ENCODE measurements at places on chromosomes 13 and 19.

- DNase-seq, result no peak
Measured at GRCh38 chr13:78325585-78325984, 277.8 kb downstream of the POU4F1 start.

DNA sequence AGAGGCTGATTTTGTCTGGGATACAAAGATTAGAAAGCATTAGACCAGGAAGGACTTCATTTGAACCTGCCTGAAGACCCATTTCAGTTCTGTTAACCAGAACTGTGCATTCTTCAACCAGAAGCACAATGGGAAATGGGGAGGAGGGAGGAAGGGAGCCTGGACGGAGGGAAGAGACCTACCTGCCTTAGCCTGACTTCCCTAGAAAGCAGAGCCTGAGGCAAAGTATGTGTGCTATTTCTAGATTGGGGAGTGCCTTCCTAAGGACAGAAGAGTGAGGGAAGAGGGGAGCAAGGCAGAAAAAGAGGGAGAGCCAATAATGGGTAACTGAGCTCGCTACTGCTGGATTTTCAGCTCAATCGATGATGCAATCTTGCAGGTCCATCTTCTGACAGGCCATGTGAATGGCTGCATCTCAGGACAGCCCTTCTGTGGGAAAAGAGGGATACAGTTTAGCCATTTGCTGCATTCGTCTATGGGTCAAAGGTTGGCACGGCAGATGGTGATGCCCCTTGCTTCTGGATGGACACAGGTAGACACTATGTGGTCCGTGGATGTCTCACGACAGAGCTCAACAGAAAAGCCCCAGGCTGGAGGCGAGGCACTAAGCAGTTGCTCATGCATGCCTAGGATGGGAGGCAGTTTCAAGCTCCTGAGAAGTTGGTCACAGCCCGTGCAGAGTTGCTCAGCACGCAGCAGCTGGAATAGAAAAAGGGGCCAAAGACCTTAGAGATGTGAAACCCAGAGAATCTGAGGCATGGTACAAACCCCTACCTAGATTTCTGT, 78.8 kb upstream of the UBL3 start:
- no peak for DNase-seq

GRCh38 chr19:30891051-30891450, 458.2 kb downstream of the TSHZ3 start:
- no peak for DNase-seq

DNA sequence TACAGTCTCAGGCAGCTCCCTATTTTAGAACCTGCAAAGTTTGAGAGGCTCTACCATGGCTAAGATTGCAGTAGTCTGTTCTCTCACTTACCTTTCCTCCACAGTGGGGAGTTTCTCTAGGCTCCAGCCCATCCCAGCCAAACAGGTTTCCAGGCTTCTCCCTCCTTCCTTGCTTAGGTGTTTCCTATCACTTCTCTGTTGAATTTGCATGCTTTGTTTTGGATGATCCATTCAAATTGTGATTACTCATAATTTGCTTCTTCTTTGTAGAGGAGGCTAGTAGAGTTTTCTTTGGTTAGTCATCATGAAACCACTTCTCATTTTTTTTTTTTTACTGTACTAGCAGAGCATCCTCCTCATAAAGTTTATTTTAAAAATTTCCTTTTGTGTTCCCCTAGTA, 1242.2 kb upstream of the MIR17HG start:
- DNase-seq, result no peak

DNA sequence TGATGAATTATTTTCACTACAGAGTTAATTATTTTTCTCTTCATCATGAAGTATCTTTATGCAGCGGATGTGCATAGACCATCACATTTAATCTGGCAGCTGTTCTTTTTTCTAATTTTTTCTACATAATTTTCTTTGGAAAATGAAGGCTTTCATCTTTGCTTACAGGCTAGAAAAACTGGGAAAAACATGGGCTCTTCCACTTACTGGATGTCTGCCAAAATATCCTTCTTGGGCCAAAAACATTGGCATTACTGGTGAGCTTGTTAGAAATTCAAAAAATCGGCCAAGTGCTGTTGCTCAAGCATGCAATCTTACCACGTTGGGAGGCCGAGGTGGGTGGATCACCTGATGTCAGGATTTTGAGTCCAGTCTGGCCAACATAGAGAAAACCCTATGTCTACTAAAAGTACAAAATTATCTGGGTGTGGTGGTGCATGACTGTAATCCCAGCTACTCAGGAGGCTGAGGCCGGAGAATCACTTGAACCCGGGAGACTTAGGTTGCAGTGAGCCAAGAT, 176.8 kb downstream of the ZNF737 start:
- DNase-seq, result no peak

GRCh38 chr19:54231077-54231931, 8.5 kb upstream of the LILRB3 start:
- DNase-seq, result peak; percentile 61

DNA sequence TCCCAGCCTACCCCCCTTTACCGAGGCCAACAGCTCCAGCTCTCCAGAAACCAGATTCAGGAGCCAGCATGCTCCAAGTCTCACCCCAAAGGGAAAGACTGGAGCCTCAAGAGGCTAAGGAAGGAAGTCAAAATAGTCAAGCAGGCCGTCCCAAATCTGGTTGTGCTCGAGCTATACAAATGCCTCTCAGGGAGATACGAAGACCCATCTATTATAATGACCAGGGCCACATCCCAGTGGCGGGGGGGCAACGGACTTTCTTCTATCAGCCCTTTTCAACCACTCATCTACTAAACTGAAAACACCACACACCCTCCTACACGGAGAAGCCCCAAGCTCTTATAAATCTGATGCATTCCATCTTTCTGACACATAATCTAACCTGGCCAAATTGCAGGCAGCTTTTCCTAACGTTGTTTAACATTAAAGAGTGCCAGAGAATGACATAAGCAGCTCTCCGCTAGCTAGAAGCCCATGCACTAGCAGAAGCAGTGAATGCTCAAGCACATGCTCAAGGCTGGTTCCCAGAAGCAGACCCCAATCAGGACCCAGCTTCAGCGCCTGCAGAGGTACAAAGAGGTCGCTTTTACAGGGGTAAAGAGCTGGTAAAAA, 104.6 kb upstream of the ZNF98 start:
- no peak for DNase-seq

DNA sequence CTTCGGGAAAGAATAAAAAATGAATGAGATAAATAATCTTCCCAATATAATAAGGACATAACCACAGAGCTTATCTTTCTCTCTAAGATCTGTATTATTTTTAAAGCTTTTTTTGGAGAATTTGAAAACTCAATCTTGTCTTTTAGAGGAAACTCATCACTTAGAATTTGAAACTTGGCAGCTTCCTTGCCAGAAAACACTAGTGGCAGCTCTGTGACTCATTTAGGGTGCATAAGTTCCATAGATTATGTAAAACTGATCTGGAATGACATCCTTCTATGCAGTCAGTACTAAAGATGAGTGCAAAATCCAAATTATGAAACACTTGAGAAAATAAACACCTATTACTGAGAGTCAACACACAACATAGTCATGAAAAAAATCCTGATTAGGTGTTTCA, 848.0 kb downstream of the DACH1 start:
- no peak for DNase-seq

- no peak for DNase-seq
Measured at GRCh38 chr13:93689333-93689732, 462.7 kb downstream of the GPC6 start.

DNA sequence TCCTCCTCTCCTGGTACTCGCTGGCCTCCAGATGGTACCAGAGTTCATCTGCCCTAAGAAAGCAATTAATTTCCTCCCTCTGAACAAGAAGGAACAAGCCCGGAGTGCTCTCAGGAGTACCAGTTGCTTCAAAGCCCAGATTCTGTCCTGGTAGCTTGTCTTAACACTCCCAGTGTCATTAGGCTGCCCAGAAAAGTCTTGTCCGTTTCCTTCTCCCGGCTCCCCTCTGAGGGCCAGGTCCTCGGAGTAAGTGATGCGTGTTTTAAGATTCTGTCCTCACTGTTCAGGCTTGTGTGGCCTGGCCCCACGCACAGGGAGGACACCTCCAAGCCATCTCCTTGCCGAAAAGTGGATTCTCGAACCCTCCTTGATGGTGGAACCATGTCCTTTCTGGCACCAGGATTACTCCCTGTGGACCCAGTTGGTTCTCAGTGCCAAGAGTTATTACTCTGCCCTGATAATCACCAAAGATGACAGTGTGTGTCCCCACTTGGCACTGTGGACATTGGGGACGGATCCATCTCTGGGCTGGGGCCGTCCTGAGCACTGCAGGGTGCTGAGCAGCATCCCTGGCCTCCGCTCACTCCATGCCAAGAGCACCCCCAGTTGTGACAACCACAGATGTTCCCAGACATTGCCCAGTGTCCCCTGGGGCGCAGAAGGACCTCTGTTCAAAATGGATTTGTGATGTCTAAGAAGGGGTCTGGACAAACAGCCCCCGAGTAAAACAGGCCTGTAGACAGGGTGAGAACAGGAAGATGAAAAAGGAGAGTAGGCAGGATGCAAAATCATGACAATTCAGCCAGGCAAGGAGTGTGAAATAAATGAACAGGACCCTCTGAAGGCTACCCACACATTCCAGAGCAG, 52.4 kb downstream of the RFX2 start:
- DNase-seq, result no peak

DNA sequence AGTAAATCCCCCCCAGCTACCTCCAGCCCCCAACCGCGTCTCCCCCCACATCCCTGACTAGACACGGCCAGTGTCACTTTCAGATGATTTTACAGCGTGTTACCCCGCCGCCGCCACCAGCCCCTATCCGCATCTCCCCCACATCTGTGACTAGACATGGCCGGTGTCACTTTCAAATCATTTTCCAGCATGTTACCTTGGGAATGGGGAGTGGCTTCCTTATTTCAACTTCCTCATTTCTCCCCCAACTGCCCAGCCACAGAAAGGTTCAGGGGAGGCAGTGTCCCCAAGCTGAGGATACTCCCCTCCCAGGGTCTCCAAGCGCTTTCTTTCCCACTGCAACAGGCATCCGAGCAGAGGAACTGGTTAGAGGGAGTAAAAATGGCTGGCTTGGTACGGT, 18.4 kb downstream of the ADGRL1 start:
- no peak for DNase-seq

DNA sequence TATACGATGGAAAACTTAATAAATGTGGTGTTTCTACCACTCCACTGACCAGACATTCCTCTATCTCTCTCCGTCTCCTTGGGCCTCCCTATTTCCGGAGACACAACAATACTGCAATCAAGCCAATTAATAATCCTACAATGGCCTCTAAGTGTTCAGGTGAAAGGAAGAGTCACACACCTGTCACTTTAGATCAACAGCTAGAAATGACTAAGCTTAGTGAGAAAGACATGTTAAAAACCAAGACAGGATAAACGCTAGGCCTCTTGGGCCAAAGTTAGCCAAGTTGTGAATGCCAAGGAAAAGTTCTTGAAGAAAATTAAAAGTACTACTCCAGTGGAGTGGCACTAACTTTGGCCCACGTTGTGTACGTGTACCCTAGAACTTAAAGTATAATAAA, 22.5 kb downstream of the ZDHHC20 start:
- no peak for DNase-seq

DNA sequence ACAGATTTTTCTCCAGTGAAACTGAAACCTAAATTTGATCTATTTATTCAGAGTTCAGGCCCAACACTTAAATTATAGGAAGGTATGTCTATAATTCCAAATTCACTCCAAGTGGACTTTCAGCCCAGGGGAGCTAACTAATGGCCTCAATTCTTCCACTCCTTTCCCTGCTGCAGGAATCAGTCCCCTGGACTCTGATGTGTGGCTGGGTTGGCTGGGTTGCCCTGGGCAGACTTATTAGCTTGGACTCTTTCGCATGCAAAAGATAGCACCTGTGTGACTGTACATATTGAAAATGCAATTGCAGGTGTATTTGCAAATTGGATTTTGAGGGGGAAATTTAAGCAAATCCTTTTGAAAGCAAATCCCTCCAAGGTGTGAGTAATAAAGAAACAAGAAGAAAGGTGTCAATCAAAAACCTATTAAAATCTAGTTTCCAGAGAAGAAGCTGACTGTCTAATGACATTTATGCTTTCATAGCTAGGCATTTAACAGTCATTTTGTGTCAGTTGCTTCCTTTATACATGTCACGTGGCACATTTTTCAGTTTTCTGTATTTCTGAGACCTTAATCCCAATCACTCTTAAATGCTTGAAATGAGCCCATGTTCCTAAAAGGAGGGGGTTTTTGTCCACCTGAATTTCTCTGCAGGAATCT, 42.7 kb downstream of the KLF5 start:
- no peak for DNase-seq

DNA sequence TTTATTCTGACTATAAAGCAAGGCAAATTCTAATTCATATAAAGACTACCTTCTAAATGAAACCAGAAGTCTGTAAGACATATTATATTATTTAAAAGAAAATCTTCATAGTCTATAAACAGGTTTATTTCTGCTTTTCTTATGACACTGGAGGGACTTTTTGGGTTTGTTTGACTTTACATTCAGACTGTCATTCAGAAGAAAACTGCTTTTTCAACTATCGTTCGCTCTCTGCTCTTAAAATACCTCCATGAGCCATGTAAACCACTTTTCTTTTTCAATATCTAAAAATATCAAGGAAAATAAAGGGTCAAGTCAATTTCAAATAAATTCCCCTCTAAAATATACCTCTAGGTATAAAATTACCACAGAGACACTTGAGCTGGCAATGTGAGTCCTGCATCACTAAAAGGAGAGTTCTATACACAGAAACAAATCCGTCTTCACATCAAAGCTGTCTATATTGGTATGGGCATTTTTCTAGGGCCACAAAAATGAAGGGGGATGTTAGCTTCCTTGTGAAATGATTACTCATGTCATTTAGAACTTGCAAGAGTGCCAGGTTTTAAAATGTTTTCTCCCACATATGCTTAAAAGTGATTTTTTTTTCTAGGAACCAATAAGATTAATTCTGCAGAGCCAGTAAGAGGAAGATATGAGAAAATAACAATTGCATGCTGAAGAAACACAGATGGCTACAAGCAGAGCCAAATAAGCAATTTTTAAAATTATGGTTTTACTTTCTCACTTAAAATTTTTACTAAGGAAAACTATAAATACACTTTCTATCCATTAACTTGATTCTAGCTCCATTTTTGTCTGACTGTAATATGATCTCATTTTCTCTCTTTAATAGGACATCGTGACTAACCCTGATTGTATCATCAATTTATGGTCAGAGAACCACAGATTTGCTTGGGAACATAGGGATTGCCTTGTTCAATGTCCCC, 181.8 kb downstream of the TBC1D4 start:
- no peak for DNase-seq

GRCh38 chr13:19071161-19071936, 110.3 kb downstream of the TUBA3C start:
- DNase-seq, result no peak

DNA sequence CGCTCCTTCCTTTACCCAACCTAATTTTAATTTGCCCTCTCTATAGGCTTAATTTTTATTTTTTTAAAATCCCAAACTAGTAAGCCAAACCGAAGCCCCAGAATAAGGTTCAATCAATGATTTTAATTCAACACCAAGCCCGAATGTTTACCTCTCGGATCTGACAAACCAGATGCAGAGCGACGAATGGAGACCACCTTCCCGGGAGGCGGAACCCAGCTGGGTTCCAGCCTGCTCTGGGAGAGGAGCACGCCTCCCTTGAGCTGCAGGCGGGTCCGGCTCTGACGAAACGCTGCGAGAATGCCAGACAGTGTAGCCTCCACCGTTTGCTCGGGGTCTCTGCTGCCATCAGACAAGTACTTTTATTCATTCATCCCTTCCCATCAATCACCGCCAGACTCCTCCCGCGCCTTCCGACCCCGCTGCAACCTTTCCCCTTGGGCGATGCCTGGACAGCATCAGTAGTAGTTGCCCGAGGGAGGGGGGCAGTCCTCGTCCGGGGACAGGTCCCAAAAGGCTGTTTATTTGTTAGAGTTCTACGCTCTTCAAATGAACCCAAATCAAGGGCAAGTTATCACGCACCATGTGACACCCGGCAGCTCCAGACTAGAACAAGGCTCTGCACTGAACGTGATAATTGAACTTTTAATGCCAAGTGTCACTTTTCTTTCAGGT, 752 bp upstream of the EDNRB start:
- DNase-seq, result no peak

All from inflammatory macrophage treated with lipopolysaccharide for 1 hour (primary cell).